ENCODE measurements at places on chromosomes 7 and 10.

DNA sequence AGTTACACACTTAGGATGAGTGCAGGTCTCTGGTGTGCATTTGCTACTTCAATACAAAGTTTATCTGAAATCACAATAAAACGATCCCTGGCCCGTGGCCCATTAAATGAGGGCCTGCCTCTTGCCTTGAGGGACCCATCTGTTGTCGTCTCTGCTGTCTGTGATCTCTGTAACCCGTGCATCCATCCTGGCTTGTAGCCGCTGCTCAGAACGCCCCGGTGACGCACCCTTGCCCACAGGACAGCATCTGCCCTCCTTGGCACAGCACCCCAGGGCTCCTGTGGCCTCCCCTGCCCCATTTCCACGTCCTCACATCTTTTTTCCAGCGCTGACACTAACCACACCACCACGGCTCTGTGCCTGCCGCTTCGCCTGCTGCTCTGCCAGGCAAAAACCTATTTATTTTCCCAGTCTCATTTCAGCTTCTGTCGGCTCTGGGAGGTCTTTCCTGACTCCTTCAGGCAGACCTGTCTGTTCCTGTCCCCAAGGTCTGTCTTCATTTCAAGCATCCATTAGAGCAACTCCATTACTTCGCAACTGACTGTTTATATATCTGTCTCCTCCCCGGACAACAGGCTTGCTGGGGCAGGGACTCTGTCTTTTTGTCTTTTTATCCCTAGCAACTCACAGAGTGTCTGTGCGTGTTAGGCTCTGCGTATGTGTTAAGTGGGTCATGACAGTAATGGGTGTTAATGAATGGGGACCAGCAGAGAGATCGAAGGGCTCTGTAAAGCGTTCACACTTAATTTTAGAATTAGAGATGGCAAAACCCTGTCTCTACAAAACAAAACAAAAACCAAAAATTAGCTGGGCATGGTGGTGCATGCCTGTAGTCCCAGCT lies 16.4 kb downstream of the CARD11 start:
- DNase-seq = no peak

DNA sequence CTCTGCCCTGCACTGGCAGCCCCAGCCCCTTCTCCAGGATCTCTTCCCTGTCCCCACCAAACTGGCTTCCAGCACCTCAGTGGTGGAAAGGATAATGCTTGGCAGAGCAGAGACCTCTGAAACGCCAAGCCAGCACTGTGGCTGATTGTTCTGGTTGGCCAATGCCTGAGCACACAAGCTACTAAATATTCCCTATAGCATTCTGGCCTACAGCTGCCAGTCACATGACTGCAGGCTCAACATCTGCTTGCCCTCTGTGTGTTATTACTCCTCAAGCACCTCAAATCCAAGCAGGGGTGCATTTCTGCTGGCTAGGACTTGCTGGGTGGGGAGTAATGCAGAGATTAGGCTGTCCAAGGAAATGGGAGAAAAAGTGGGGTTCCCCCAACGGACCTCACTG lies 6.1 kb downstream of the TBATA start:
- no peak for DNase-seq

DNA sequence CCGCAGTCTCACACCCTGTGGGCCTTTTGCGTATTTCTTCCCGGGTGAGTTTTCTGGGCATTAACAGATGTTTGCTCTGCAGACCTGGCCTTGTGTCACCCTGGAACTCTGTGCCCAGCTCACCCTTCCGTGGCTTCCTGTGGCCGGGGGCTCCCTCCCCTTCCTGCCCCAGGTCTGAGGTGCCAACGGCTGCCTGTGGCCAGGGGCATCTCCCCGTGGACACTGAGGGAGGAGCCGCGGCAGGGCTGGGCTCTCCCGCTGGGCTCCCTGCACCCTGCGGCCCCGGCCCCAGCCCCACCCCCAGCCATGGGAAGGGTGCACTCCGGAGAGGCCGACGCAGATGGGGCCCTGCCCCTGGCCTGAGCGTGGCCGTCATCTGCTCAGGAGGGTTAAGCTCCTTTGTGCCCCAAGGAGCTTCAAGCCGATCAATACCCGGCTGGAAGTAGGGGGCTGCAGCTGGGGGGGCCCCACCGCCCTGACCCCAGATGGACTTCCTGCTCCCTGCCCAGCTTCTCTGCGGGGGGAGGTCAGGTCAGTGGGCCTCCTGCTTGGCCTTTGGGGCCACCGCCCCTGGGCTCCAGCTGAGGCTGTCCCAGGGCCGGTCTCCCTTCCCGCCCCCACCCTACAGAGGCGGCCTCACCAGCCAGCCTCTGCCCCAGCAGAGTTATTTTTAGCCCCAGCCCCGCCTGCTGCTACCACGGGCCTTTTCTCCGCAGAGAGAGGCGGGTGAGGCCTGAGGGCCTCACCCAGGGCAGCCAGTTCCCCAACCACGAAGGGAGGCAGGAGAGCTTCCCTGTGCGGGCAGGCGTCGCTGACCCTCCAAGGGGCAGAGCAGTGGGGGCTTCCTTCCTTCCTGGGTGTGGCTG lies 24.2 kb downstream of the PWWP2B start:
- DNase-seq = peak; percentile 82

- DNase-seq = no peak
Observed at GRCh38 chr7:20232848-20233247, 15.7 kb upstream of the MACC1 start.

DNA sequence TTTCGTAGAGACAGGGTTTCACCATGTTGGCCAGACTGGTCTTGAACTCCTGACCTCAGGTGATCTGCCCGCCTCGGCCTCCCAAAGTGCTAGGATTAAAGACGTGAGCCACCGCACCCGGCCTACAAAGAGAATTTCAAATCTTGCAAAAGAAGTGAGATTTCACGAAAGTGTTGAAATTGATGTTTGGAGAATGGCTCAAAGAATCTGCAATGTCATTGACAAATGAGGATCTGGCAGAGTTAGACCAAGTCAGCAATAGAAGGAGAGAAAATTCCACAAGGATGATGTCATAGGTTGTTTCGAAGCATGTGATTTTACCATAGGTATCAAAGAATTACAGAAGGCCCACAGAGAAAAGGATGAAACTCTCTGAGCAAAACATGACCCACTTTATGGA lies 71.7 kb downstream of the LYZL2 start:
- no peak for DNase-seq

GRCh38 chr7:131010029-131010716 lies 276.2 kb upstream of the KLF14 start:
- DNase-seq = no peak

GRCh38 chr7:100719523-100720278 lies 567 bp upstream of the EPO start:
- DNase-seq = no peak

- peak; percentile 35 for DNase-seq
Observed at GRCh38 chr10:88553116-88553752, 29.9 kb downstream of the RNLS start.

DNA sequence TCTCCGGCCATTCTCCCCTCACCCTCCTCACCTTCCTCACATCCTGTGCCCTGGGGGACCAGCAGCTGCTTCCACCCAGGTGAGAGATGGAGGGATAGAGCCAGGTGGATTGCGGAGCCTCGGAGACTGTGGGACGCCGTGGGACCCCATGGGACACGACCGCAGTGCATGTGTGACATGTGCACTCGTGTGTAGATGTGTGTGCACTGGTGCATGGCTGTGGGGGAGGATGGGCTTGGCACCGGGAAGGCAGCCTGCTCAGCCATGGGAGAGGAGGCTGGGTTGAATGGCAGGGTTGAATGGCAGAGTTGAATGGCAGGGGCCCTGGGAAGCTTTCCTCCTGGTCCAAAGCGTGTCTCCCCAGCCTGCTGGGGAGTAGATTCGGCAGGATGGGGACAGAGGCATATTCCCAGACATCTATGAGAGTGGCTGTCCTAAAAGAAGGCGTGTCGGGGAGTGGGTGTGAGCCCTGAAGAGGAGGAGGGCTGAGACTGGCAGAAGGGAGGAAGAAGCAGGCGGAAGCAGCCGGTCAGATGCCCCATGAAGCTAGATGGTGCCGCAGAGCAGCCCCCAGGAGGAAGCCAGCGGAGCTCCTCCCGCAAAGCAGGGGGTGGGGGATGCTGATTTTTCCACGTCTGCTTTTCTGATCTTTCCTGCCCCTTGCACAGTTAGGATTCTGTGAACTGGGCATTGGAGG lies 815 bp downstream of the GIMAP8 start:
- DNase-seq = no peak

GRCh38 chr10:14782691-14783363 lies 8.1 kb upstream of the FAM107B start:
- DNase-seq = no peak

GRCh38 chr7:44211126-44211675 lies 10.4 kb downstream of the YKT6 start:
- DNase-seq = no peak

DNA sequence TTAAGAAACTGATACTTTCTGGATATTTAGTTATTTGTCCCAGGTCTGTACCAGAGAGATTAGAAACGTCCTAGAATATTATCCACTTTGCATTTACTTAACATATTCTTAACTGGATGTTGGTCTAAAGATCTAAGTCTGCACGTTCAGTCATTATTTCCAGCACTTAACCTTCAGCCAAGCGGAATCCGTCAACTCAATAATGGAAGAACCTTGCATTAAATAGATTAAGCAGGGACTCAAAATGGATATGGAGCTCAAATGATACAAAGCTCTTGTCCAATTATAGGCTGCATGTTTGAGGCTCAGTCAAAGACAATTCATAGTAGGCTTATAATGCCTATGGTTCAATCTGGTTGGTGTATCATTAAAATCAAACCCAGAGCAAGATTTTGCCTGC lies 162.9 kb downstream of the SEMA3D start:
- no peak for DNase-seq

- DNase-seq = peak; percentile 78
Observed at GRCh38 chr7:115008465-115009114, 86.7 kb downstream of the MDFIC start.
